ENCODE measurements at places on chromosomes 5 and 9.
A peak's percentile ranks its signal among the peaks of the same experiment; 100 is the strongest.

GRCh38 chr5:86909418-86910295, 291.9 kb downstream of the COX7C start:
- no peak for DNase-seq

- DNase-seq, result no peak
Measured at GRCh38 chr9:133563291-133563796, 28.8 kb downstream of the ADAMTSL2 start.

DNA sequence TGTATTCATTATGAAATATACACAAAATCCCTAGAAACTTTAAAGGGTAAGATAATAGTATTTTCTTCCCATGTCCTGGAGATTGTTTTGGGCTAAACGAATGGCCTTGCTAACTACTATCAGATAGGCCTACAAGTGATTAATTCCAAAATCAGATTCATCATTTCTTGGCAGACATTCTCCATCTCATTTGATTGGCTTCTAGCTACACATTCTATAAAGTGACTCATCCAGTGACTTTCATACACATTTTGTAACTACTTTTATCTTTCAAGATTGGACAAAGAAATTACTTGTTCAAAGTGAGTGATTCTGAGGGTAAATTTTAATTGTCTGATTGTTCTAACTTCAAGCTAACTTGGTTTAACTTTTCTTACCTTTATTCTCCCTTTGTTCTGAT, 93.3 kb downstream of the RAPGEF6 start:
- no peak for DNase-seq

- peak; percentile 47 for DNase-seq
Measured at GRCh38 chr5:107486489-107486888, 184.2 kb downstream of the EFNA5 start.

DNA sequence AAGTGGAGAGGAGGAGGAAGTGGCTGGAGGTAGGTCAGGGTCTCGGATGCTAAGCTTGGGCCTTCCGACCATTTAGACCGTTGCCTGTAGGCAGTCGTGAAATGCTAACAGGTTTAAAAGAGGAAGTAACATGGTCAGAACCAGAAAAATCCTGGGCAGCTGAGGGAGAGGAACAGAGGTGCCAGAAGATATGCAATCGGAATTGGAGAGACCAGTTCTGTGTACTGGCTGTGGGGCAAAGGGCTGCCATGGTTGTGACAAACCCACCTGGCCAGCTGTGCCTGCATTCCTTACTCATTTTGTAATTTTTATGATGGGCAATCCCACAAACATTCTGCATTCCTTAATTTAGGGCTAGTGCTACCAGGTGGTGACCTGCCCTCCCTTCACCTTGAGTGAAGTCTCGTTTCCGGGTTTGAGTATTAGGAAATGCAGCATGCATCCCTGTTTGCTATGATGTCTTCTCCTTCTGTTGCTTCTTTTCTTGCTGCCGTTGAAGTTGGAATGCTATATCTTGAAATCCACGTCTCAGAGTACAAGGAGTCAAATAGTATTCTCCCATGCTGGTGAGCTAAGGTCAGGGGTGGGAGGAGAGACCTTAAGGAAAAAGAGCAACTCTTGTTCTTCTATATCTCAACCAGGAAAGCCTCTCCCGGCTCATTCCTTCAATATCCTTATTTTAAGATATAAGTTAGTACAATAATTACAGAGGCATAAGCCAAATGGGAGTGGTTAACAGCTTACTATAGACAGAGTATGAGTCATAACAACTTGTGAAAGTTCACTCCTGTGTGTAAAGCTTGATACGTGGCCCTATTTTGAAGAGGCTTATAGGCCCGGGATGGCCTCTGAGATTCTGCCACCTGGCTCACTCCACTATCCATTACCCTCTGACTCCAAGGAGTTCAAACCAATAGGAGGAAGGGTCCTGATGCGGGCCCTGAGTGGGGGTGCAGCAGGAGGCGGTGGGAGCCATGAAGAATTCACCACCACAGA, 37.0 kb downstream of the B4GALT1 start:
- no peak for DNase-seq

DNA sequence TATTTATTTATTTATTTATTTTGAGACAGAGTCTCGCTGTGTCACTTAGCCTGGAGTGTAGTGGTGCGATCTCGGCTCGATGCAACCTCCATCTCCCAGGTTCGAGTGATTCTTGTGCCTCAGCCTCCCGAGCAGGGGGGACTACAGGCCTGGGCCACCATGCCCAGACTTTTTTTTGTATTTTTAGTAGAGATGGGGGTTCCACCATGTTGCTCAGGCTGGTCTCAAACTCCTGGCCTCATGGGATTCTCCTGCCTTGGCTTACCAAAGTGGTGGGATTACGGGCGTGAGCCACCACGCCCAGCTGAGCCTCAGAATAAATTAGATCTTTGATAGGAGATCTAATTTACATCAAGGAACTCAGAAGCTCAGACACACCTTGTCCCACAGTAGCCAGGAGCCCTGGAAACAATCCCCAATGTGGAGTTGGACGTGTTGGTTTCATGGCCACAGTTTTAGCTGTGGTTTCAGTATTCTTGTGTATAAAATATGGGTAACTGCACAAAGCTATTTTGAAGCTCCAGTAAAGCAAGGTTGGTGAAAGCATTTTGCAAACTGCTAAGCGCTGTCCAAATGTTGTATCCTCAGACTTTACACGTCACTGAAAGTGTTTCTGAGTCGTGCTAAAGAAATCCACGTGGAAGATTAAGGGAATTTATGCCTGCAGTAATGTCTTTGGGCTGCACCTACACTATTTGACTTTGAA, 3.0 kb upstream of the HNRNPAB start:
- no peak for DNase-seq

DNA sequence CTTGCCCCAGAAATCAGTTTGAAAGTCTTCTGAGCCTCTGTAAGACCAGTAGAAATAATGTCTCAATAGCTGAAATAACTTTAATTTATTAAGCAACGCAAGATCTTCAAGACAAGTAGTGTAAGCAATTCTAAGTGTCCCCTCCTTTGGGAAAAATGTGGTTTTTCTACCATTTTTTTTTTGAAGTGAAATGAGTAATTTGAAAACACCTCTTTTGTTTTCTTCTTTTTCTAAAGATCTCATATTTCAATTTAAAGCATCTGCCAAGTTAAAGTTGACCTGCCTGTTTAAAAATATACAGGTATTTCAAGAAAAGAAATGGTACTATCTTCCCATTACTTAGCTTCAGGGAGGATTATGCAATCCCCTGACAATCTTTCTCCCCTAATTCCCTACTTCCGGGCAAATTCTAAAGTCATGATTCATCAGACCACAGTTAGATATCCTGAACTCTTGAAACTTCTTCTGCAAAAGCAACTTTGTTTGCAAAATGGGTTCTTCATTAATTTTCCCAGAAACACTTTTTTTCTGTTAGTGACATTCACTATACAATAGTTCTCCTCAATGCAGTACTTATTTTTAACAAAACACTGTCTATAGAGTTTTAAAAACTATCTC, 7.8 kb upstream of the ANXA1 start:
- DNase-seq, result no peak

DNA sequence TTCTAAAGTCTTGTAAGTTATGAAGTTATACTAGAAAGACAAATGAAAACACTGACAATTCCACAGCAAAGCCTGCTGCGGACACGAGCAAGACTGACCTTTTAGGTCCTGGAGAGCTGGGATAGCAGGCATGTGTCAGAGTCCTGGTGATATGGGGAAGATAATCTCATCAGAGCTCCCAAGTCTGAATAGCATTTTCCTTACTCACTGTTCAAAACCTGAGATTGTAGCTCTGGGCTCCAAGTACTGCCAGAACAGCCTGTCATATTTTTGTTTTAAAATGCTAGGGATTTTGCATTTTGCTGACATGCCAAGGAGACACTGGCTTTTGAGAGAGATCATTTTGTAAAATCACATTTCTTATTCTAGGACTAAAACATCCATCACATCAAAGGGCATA, 90.1 kb downstream of the DRD1 start:
- no peak for DNase-seq

DNA sequence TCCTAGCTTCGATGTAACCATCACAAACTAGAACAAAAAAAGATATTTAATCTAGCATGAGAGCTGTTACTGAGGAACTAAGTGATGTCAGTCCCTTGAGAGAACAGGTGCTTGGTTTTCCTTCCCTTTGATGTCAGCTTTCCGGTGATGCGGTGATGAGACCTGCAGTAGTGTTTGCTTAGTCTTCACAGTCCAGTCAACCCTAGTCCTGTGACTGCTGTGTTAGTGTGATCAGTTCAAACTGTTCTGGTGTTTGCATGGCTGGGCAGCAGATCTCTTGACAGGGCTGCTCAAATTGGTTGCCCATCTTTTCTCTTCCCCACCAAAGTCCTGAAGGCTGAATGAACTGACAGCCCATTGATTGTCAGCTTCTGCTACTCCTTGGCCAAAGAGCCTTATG, 608.6 kb upstream of the DAB2 start:
- DNase-seq, result peak; percentile 2

DNA sequence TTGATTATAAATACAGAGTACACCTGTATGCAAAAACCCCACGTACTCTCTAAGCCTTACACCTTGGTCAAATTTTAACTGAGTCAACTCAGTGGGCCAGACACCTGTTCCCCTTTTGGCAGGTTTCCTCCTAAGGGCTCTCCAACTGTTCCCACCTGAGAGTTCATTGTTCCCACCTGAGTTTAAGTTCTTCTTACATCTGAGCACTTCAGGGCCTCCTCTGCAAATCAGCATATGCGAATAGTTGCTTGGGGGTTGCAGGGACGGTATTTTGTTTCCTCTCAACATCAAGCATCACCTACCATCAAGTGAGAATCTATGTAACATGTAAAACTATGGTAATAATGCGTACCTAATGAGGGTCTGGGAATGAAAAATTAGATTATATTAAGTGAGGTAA, 300.0 kb downstream of the PIK3R1 start:
- no peak for DNase-seq

DNA sequence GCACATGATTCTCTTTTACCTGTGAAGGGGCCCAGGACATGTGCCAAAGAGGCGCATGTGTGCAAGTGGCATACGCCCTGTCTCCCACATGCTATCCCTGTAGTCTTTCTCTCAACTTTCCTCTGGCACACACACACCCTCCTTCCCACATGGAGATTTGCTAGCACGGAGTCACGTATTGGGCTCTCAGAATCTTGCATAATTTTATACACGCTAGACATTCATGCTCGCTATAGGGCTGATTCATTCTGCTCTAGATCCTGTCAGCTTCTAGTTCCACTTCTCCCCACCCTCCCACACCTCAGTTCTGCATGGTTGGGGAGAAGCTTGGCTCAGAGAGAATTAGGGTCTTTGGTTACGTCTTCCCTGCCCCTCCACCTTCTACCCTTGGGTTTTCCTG, 72.8 kb downstream of the CD180 start:
- DNase-seq, result no peak

GRCh38 chr5:61313960-61314681, 17.9 kb upstream of the ZSWIM6 start:
- no peak for DNase-seq

DNA sequence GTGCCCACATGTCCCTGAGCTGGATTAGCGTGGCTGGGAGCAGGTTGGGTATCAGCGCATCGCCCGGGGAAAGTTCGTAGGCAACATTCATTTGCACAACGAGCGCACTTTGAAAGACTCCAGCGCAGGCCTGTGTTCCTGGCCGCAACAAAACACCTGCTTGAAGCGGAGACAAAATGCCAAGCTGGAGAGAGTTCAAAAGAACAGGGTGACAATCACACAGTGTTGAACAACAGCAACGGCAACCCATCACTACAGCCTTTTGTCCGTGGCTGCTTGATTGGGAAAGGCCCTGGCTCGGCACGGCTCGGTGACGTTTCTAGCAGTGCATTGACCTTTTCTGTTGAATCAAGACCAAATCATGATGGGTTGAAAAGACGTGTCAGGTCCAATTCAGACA, 336.3 kb downstream of the IRX1 start:
- no peak for DNase-seq

DNA sequence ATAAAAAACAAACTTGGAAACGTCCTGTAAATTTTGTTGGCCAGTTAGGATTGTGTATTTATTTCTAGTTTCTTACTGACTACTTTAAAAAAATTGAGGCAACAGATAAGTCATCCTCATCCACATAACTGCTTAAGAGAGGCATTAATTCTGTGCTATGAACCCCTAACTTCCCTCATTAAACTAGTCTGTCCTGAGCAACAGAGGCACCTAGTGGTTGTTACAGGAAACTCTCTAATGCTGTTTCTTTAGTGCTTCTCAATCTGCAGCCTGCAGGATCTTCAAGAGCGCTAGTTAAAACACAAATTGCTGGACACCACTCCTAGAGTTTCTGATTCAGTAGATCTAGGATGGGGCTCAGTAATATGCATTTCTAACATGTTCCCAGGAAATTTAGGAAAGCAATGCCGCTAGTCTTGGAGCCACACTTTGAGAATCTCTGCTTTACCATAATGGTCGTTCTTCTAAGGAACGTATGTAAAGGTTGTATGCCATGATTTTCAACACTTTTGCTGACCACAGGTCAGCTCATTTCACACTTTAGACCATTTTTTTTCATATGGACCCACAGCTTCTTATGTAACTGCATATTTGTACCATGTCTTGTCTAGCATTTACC, 410.1 kb upstream of the SMARCA2 start:
- no peak for DNase-seq

- no peak for DNase-seq
Measured at GRCh38 chr9:88732128-88732527, 197.2 kb downstream of the NXNL2 start.

- DNase-seq, result no peak
Measured at GRCh38 chr9:113529336-113530009, 65.9 kb downstream of the RGS3 start.

DNA sequence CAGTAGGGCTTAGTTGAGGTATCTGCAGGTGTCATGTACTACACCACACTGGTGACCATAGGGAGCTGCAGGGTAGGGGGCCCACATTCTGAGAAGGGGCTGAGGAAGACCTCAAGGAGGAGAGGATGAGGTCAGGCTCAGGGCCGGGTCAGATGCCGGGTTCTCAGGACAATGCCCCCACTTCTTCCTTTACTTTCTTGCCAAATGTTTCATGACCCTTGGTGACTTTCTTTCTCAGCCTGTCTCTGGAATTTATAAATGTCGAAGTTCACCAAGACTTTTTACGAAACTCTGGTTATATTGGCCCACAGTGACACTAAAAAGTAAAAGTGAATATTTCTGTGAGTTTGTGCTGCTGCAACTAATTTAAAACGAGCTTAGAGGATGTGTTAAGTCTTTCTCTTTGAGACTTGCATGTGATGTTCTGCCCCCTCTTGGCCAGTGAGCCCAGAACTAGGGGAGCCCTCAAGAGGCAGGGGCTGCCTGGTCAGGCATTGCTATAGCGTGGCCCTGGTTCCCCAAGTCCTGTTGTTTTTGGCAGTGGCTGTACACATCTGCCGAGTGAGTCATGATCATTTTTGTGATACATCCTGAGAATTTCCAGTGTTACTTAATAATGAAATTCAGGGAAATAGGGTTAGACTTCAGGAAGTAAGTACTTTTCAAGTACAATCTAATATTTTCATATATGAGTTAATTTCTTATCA, 11.2 kb downstream of the ACO1 start:
- no peak for DNase-seq

DNA sequence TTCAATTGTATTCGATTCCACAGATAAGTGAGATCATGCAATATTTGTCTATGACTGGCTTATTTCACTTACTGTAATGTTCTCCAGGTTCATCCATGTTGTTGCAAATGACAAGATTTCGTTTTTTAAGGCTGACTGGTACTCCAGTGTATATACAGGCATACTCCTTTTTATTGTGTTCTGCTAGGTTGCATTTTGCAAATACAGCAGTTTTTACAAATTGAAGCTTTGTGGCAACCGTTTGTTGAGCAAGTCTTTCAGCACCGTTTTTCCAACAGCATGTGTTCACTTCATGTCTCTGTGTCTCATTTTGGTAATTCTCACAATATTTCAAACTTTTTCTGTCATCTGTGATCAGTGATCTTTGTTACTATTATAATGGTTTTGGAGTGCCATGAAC, 82.7 kb downstream of the DMXL1 start:
- DNase-seq, result no peak

Measured in T-helper 2 cell (primary cell).